ENCODE measurements at places on chromosomes 11 and 22. TPM values are rescaled to one million over a fixed set of nuclear protein-coding genes. Genes with fewer than 3 reads are reported as not detected.

The DLG2 gene
- 115 TPM for total RNA-seq

The KCNJ1 gene
- not detected for total RNA-seq

DNA sequence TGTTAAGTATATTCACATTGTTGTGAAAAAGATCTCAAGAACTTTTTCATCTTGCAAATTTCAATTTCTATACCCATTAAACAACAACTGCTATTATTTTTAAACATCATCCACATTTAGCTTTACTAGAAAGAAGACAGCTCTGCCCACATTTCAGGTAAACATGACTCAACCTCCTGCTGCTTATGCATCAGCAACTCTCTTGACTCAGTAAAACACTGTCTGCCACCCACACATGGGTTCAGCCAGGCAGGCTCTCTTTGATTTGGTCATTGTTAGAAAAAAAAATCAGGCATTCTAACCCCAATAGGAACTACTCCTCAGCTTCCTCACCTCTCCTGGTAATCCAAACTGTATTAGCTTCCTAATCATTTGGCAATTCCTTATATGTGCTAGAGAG, 5.1 kb upstream of the ENDOD1 start:
- DNase-seq = no peak

GRCh38 chr22:24162436-24162835, 18.9 kb upstream of the SUSD2 start:
- DNase-seq = no peak

DNA sequence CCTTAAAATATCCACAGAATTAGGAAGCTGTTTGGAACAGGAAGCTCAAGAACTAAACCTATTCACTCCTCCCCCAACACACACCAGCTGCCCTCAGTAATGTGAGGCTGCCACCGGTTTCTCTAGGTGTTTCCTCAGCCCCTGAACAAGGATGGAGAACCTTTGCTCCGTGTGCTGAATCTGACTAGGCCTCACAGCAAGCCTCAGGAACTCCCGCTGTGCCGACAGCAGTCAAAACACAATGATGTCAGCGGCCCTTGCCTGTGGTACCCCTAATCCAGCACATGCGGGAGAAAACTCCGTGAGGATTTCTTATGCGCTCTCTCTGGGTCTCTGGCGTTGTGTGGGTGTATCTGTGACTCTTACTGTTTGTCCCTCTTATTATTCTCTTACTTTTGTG, 153.3 kb downstream of the EFCAB6 start:
- no peak for DNase-seq

DNA sequence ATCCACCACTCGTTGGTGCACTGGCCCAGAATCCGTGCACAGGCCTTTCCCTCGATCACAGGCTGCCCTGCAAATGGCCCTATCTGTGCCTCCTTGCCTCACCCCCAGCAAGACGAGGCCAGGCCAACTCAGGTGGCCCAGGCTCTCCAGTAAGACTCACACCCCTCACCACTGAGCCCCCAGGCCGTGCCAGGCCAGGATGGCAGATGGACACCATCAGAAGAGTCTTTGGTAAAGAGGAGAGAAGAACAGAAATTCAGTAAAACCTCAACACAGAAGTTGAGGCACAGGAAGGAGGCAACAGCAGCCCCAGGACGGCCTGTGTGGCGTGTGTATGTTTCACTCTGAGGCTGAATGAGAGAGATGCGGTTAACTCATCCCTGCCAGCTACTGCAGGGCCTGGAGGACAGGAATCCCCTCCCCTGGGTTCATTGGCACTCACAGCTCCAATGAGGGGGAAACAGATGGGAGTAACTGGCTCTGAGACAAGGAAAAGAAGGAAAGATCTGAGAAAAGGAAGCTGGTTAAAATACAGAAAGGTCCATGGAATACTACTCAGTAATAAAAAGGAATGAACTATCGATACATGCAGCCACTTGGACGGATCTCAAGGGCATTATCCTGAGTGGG, 54.1 kb upstream of the WNT11 start:
- DNase-seq = no peak

DNA sequence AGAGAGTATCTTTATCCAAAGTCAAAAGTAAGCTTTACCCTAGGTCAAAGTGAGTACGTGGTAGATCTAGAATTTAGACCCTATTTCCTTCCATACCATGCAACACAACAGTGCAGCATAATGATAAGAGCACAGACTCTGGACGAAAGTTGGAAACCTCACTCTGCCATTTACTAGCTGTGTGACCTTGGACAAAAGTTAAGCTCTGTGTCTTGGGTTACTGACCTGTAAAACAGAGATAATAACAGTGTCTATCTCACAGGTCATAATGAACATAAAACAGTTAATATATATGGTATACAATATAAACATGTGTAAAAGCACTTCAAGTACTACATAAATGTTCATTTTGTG, 13.6 kb upstream of the CHRNA10 start:
- no peak for DNase-seq

Measured in NCI-H460 (cell line).